ENCODE measurements at places on chromosomes 1 and 21.

DNA sequence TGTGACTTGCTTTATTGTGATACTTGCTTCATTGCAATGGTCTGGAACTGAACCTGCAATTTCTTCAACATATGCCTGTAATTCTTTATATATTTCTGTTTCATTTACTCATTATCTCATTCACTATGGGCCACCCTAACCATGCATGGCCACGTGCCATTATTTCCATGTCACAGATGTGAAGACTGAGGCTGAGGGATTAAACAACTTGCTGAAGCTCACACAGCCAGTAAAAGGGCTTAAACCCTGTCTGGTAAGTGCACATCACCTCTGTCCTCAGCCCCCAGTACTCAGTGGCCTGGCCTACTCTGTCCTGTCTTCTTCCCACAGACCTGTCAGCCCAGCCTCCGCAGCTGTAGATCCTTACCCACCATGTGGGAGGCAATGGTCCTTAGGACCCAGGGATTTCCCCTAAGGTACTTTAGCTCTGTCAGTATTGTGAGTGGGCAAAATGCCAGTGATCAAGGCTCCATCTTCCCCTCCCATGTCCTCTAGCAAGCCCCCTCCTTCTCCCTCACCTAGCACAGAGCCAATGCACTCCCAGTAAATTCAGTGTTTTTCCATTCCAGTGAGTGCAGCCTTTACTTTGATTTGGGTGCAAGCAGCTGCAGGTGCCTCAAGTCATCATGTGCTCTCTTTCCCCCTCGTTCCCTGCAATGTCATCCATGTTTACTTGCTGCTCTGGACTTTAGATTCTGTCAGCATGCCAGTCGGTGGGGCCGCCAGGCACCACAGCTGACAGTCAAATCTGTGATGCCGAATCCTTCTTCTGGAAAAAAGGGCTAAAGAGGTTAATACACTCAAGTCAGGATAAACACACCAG is 228.2 kb upstream of the PROX1 start:
- DNase-seq, result no peak

DNA sequence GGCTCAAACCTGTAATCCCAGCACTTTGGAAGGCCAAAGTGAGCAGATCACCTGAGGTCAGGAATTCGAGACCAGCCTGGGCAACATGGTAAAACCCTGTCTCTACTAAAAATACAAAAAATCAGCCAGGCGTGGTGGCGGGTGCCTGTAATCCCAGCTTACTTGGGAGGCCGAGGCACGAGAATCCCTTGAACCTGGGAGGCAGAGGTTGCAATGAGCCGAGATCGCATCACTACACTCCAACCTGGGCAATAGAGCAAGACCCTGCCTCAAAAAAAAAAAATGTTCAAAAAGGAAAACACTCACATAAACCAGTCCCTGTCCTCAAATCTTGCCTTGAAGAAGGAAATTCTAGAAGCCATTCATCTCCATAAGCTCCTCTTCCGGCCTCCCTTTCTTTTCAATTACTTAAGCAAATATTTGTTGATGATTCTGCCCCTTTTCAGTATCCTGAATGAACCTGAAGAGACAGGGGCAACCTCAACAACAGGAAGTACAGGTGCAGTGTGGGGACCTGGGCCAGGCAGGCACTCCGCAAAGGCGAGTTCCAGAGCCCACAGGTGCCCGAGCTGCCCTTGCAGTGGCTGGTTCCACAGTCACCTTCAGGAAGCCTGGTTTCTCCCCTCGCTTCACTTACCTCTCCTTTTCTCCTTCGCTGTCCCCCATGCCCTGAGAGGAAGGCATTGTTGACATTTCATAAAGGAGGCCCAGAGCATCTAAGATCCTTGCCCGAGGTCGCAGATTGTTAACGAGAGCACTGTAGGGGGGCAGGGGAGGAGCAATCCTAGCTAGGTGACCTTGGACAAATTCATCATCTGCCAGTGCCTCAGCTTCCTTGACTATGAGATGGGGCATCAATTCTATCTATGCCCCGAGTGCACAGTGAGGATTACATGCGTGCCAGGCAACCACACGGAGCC is 8.9 kb upstream of the LEFTY1 start:
- DNase-seq, result no peak

DNA sequence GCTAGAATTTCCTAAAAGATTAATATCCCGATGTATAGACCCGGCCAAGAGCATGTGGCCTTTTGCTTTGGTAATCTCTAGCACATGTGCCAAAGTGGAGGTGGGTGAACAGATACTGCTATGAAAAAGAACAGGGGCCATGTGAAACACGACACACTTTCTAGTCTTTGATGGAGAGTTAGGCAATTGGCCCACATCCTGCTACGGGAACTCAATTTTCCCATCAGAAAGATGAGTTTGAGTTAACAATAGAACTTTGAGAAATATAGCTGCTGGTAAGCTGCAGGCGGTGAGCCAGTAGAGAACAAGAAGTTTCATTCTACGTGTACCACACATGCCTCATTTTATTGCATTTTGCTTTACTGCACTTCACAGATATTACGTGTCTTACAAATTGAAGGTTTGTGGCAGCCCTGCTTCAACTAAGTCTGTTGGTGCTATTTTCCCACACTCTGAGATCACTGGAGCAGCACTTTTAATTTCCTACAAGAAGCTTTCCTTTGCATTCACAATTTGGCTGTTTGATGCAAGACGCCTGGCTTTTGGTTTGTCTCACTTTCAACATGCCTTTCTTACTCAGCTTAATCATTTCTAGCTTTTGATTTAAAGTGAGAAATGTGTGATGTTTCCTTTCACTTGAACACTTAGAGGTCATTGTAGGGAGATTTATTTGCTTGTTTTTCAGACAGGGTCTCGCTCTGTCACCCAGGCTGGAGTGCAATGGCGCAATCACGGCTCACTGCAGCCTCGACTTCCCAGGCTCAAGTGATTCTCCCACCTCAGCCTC is 46.3 kb downstream of the HTR6 start:
- peak; percentile 12 for DNase-seq

DNA sequence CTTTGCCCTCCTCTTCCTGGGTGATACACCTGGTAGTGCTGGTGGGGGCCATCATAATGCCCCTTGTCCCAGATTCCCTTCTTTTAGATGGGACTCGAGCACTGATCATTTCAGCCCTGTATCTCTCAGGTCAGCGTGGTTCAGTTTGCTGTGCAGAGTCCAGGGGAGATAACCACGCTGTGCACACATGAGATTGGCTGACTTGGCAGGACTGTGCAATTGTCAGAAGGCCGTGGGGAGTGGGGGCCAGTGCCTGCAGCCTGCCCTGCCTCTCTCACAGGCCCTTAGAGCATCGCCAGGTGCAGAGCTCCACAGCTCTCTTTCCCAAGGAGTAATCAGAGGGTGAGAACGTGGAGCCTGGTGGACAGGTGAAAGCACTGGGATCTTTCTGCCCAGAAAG is 15.2 kb downstream of the EPHX1 start:
- no peak for DNase-seq

- DNase-seq, result no peak
Measured at GRCh38 chr1:202961220-202961880, 3.2 kb upstream of the ADIPOR1 start.

- DNase-seq, result no peak
Measured at GRCh38 chr1:9203511-9203982, 31.0 kb upstream of the H6PD start.

DNA sequence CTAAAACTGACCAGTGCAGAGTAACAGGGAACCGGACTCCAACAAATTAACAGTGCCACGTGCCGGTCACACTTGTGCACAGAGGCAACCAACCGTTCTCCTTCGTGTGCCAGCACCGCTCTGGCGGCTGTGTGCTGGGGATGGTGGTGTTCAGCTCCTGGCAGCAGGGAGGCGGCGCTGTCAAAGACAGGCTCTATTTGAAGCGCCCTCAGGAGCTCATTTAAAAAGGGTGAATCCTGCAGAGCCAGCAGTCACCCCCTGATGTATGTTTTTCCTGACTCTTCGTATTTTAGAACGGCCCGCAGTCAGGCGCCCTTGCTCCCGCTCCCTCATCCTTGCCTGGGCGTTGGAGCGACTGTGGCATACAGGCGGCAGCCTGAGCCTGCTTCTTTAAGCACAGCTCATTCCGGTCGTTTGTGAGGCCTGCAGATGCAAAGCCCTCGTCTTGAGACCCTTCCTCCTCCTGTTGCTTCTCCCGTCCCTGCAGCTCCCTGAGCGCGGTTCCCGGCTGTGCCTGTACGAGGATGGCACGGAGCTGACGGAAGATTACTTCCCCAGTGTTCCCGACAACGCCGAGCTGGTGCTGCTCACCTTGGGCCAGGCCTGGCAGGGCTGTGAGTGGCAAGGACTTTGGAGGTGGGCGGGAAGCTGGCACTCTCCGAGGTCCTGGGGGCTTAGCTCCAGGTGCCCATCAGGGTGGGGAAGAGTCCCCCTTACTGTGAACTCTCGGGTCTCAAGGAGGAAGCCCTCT is 1.1 kb downstream of the DFFB start:
- peak; percentile 11 for DNase-seq

- DNase-seq, result no peak
Measured at GRCh38 chr1:73517603-73518191, 680.3 kb downstream of the LRRIQ3 start.

- DNase-seq, result no peak
Measured at GRCh38 chr1:67323087-67323486, 15.4 kb downstream of the IL12RB2 start.

- no peak for DNase-seq
Measured at GRCh38 chr1:62159940-62160348, 34.7 kb upstream of the L1TD1 start.

DNA sequence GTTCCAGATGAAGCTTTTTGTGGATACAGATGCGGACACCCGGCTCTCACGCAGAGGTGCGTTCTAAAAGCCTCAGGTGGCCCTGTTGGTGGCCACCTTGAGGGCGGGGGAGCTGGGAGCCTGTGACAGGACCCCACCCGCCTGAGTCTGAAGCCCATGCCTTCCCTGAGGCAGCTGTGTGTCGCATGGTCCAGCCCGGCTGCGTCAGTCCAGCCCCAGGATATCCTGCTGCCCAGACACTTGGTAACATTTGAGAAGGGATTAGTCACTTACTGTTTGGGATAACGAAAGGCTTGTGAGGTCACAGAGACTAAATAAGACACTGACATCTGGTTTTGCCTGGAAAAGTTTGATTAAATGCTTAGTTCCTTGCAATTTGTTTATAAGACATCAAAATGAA is 68.9 kb downstream of the UCK2 start:
- DNase-seq, result peak; percentile 29

GRCh38 chr1:156664046-156664766 is 13.0 kb downstream of the NES start:
- no peak for DNase-seq

DNA sequence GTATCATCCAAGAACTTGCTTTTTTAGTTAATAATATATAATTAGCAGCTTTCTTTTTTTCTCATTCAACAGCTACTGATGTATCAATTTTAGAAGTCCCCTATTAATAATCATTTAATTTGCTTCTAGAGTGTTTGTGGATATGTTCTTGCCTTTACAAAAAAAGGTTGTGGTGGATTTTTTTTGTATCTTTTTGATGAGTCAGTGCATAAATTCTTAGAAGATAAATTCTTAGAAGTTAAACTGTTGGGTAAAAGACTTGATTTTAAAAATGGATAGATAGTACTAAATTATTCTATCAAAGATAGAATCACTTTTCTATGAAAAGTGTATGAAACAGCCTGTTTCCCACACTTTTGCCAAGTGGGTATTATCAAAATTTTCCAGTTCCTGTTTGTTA is 11.9 kb downstream of the FGGY start:
- no peak for DNase-seq

GRCh38 chr1:165423136-165423535 is 21.8 kb downstream of the RXRG start:
- DNase-seq, result peak; percentile 69

DNA sequence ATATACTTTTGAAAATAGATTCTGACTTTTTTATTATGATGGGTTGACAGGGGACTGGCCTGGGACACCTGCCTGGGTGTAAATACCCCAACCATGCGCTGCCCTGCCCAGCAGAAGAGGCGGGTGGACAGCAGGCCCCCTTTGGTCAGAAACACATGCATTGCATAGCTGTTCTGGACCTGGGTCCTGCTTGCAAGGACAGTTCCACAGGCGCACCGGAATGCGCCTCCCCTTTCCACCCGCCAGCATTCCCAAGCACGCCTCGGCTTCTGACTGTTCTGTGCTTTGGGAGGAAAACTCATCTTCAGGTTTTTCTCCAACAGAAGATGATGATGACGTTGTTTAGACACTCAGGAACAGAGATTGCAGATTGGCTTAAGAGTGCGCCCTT is 428 bp upstream of the ZNF678 start:
- no peak for DNase-seq

DNA sequence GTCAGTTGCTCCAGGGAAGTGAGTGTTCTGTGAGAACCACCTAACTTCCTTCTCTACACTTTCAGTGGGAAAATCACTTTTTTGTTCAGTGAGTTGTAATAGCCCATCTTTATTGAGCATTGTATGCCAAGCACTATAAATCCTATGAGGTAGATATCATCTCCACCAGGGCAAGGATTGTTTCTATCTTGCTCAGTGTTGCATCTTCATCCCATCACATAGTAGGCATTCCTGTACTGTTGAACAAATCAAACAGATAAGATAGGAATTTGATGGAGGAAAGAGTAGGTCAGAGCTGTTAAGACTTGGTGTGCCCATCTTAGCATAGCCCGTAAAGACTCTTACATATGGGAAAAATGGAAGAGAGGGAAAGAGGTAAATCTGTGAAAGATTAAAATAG is 2.9 kb upstream of the PIGV start:
- no peak for DNase-seq

DNA sequence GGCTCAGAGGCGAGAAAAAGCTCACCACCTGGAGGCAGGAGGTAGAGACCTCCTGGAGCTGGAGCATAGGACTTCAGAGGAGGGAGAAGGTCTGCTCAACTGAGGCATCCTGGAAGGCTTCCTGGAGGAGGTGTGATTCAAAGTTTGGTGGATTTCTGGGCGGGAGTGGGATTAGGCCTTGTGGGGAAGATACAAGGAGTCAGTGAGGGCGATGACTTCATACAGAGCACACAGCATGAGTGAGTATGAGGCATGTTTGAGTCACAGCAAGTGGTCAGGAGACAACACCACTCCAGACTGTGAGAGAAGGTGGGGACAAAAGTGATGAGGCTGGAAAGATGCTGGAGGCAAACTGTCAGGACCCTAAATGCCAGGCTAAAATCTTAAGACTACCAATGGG is 77.6 kb downstream of the MATN1 start:
- no peak for DNase-seq

GRCh38 chr1:67060811-67061218 is 6.9 kb upstream of the SLC35D1 start:
- DNase-seq, result peak; percentile 45

DNA sequence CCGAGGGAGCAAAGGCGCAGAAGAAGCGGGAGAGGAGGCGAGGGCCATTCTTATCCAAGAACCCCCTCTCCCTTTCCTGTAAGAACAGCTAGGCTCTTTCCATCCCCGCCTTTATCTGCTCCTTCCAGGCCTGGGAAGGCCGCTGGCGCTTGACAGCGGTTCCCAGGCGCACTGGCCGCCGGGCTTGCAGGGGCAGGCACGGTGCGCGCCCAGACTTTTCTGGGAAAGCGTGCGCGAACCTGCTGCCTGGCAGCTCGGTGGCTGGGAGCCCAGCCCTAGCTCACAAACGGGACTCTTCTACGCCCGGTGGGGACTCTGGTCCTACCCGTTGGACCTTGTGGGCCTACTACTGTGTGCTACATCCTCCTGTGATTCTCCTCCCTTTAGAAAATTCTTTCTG is 8.8 kb upstream of the IFNLR1 start:
- DNase-seq, result no peak

Data from umbilical cord (tissue), 2 donors.